Stimulated activated CD8-positive, alpha-beta memory T cell treated with anti-CD3 and anti-CD28 coated beads, Interleukin-4, amount 100 ng/mL, for 4 hours (primary cell): ENCODE measurements at places on chromosomes 3 and 15.

DNA sequence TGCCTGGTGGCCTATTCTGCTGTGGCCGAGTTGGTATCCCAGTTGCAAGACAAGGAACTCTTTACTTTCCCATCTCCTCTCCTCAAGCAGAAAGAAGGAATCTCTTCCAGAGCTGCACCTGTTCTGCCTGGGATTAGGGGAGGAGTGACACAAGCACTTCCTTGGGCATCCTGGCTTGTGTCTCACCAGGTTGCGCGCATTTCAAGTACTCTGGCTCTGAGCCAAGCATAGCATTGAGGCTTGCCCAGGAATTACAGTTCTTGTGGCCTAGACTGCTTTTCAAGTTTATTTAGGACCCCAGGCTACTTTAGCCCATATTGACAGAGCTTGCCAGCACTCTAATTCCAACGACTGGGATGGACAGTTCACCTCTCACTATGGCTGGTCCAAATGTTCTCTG is 150.5 kb downstream of the RSRC1 start:
- DNase-seq = no peak

DNA sequence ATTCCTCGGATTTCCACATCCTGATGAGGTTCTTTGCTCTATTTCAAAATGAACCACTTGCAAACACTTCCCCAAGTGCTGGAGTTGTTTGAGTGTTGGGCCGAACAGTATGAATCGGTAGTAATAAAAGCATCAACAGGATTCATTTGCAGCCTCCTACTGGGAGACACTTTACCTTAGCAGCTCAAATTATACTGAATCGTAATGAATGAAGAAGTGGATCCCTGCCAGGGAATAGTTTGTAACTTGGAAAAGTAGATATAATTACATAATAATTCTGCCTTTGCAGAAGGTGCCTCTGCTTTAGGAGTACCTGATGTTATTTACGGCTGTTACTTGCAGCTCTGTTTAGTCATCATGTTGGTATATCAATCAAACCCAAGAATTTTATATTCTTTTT is 669.1 kb downstream of the CADM2 start:
- DNase-seq = no peak

- no peak for DNase-seq
These were observed 46.5 kb upstream of the APEH start for GRCh38 chr3:49627634-49628033.

GRCh38 chr3:141193066-141193830 is 38.4 kb upstream of the PXYLP1 start:
- DNase-seq = no peak

- no peak for DNase-seq
These were observed 3.5 kb upstream of the ISG20 start for GRCh38 chr15:88635318-88635717.

- DNase-seq = no peak
These were observed 18.5 kb downstream of the DENND4A start for GRCh38 chr15:65773386-65774111.

GRCh38 chr3:119245778-119246177 is 5.1 kb upstream of the B4GALT4 start:
- DNase-seq = no peak
